ENCODE measurements at places on chromosomes 11 and 22. TPM values are rescaled to one million over a fixed set of nuclear protein-coding genes. Genes with fewer than 3 reads are reported as not detected.

Gene SLC22A6
- not detected for total RNA-seq

Gene HEPN1
- total RNA-seq, result not detected

Gene MOGAT2
- not detected for total RNA-seq

Gene CD6
- total RNA-seq, result 308 TPM

Gene FJX1
- 0.09 TPM for total RNA-seq

Gene TYR
- total RNA-seq, result not detected

- H3K4me3 ChIP-seq, result no peak overlapping the region
- H3K27me3 ChIP-seq, result peaks cover 3% of the 10 kb centered on the region
- no peaks in the 10 kb centered on the region for H3K4me1 ChIP-seq
- H3K27ac ChIP-seq, result no peak overlapping the region
- no peaks in the 10 kb centered on the region for H3K36me3 ChIP-seq
These were observed 81.4 kb downstream of the WNT7B start for GRCh38 chr22:45895436-45896152.

GRCh38 chr11:120197977-120198376, 12.9 kb upstream of the OAF start:
- no peak overlapping the region for H3K4me3 ChIP-seq
- DNase-seq, result no peak
- H3K27ac ChIP-seq, result no peak overlapping the region
- H3K27me3 ChIP-seq, result peaks cover 7% of the 10 kb centered on the region

- no peak for DNase-seq
- no peaks in the 10 kb centered on the region for H3K4me1 ChIP-seq
- peaks cover 8% of the 10 kb centered on the region for H3K27me3 ChIP-seq
- H3K27ac ChIP-seq, result no peak overlapping the region
- H3K36me3 ChIP-seq, result no peaks in the 10 kb centered on the region
- H3K4me3 ChIP-seq, result no peak overlapping the region
These were observed 18.5 kb upstream of the MPPED1 start for GRCh38 chr22:43393132-43393843.

- H3K27me3 ChIP-seq, result no peaks in the 10 kb centered on the region
- peak overlapping the region; percentile 46 for H3K4me3 ChIP-seq
- peak; percentile 24 for DNase-seq
- peaks cover 45% of the 10 kb centered on the region for H3K4me1 ChIP-seq
- peak overlapping the region; percentile 79 for H3K27ac ChIP-seq
These were observed 3.9 kb downstream of the MYEOV start for GRCh38 chr11:69297787-69298266.

DNA sequence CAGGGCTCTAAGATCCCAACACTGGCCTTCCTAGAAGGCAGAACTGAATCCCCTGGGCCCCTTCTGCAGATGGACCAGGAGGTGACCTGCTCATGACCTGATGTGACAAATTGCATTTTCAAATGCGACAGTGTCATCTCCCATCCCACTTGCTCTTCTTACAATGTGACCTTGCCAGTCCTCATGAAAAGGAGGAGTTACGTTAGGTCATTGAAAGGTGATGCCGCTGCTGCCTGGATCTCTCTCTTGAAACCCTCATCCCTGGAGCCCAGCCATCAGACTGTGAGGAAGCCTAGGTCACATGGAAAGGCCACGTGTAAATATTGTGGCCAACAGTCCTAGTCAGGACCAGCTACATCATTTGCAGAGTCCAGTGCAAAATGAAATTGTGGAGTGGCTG, 5.7 kb upstream of the C1QTNF4 start:
- no peak for DNase-seq
- peaks cover 5% of the 10 kb centered on the region for H3K27me3 ChIP-seq
- H3K36me3 ChIP-seq, result no peaks in the 10 kb centered on the region
- no peak overlapping the region for H3K27ac ChIP-seq

DNA sequence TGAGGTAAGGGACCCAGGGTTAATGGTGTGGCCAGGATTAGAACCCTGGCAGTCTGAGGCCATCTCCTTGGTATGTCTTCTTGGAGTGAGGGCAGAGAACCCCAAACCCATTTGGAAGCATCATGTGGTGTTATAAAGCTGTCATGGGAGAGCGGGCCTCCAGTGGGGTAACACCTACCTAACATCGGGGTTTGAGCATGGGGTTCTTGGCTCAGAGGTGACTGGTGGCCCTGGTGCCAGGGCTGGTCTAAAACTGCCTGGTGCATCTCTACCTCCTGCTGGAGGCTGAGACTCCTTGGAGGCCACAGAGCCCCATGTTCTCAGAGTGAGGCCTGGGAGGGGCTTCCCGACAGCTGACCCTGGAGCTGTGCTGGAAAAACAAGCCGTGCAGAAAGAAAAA, 4.5 kb downstream of the PRDM11 start:
- no peaks in the 10 kb centered on the region for H3K36me3 ChIP-seq
- H3K27ac ChIP-seq, result no peak overlapping the region
- peaks cover 14% of the 10 kb centered on the region for H3K27me3 ChIP-seq
- H3K4me1 ChIP-seq, result peaks cover 7% of the 10 kb centered on the region

DNA sequence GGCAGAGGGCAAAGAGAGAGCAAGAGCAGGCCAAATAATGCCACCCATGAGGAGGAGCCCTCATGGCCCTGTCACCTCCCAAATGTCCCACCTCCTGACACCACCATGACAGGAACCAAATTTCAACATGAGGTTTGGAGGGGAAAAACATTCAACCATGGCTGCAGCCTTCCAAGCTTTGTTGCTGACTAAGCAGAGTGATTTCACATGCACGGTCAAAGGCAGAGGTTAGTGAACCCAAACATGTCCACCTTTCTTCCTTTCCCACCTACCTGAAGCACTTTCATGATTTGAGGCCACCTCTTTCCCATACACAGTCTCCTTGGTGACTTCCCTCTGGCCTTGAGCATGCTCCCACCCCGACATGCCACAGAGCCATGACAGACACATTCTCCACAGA, 89.7 kb downstream of the C11orf91 start:
- H3K27ac ChIP-seq, result no peak overlapping the region
- H3K27me3 ChIP-seq, result peaks cover 2% of the 10 kb centered on the region
- no peaks in the 10 kb centered on the region for H3K36me3 ChIP-seq
- no peak for DNase-seq
- H3K4me1 ChIP-seq, result no peaks in the 10 kb centered on the region
- no peak overlapping the region for H3K4me3 ChIP-seq

DNA sequence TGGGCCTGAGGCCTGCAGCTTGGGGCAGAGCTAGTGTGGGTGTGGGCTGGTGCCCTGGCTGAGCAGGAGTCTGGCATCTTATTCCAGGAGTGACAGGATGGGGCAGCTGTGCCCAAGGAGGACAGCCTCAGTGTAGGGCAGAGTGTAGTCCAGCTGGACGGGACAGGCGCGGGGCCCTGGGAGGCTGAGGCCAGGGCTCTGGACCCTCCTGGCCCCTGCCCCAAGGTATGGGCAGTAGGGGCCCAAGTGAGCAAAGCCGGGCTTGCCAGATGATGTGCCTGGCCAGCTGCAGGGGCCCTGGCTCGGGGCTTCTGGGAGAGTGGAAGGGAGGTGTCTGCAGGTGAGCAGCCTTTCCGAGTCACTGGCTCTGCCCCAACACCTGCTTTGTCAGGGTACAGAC, 1190.9 kb downstream of the BRD1 start:
- H3K4me3 ChIP-seq, result no peak overlapping the region
- H3K36me3 ChIP-seq, result no peaks in the 10 kb centered on the region
- no peaks in the 10 kb centered on the region for H3K27me3 ChIP-seq

DNA sequence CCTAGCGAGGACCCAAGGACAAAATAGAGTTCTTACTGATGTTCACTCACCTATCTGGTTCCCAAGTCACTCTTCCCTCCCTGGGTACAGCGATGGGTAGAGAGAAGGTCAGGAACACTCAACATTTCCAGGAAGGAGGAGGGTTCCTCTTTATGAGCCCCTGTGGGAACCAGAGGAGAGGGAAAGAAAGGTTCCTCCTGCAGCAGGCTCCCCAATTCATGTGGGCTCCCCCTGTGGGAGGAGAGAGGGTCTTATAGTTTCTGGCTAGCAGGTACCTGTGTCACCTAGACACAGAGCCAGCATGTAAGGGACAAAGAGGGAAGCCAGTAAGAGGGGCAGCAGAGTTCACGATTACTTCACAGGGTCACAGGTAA, 93.5 kb downstream of the DBX1 start:
- no peak overlapping the region for H3K4me3 ChIP-seq
- DNase-seq, result no peak
- peaks cover under 1% of the 10 kb centered on the region for H3K27me3 ChIP-seq
- H3K27ac ChIP-seq, result no peak overlapping the region

DNA sequence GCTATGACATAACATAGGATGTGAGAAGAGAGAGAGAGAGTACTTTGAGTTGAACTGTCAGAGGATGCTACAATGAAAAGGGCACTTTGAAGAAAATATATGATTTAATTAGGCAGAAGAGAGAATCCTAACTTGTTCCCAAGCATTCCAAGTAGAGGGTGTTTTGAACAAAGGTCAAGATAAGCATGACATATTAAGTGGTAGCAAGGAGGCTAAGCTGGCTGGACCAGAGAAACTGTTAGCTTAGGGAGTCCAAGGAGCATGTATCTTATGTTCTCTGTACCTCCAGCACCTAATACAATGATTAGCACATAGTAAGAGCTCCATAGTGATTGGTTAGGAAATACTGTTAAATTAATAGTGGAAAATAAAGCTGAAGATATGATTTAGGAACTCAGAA, 479.6 kb downstream of the TMEM135 start:
- DNase-seq, result no peak
- no peaks in the 10 kb centered on the region for H3K36me3 ChIP-seq
- H3K27ac ChIP-seq, result no peak overlapping the region

GRCh38 chr11:767238-767637, 10.0 kb downstream of the GATD1 start:
- no peak overlapping the region for H3K4me3 ChIP-seq
- H3K4me1 ChIP-seq, result peaks cover 4% of the 10 kb centered on the region
- H3K27ac ChIP-seq, result no peak overlapping the region
- H3K27me3 ChIP-seq, result no peaks in the 10 kb centered on the region

GRCh38 chr11:100675115-100675650, 11.9 kb upstream of the ARHGAP42 start:
- no peaks in the 10 kb centered on the region for H3K27me3 ChIP-seq
- no peak for DNase-seq
- no peak overlapping the region for H3K27ac ChIP-seq
- no peaks in the 10 kb centered on the region for H3K4me1 ChIP-seq

DNA sequence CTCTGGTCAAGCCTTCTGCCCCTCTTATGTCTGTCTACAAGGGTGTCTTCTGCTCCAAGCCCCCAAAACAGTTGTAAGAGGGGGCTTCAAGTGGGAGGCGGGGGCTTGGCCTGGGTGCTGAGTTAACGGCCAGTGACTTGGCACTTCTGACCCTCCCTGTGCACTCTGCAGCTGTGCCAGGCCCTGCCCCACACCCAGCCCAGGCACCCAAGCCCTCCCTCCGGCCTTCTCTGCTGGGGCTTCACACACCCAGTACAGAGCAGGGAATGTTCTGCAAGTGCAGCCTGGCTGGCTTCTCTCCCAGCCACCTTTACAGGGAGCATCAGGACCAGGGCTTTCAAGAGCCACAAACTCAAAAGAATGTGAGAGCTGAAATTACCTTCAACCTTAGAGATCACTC, 3.8 kb downstream of the TMEM121B start:
- H3K27ac ChIP-seq, result no peak overlapping the region
- H3K36me3 ChIP-seq, result peaks cover 4% of the 10 kb centered on the region

DNA sequence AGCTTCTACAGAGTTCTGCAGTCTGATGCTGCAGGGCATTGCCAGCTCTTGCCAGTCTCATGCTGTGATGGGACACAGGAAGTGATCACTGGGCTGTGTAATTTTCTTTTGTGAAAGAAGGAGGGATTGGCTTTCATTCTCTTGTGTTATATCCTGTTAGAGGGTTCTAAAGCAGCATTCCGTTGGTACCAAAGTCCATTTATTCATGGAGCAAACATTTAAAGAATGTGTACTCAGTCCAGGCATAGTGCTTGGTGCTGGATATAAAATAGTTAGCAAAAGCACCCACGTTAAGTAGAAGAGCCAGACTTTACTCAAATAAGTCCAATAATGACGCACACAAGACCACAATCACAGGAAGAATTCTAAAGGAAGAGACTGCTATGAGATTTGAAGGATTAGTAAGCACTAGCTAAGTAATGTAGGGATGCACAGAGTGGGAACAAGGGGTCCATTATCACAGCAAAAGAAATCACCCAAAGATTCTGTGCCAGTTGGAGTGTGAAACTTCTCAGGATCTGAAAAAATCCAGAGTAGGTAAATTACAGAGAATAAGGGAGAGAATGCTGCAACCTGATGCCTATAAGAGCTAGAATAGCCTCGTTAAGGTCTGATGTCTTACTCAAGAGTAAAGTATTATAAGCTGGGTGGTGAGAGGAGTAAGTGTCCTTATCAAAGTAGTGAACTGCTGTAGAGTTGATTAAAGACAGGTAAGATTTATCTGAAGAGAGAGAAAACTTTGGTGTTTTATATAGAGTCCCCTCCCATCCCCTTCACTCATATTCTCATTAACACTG, 728.3 kb downstream of the METTL15 start:
- no peaks in the 10 kb centered on the region for H3K4me1 ChIP-seq
- no peak overlapping the region for H3K4me3 ChIP-seq
- no peaks in the 10 kb centered on the region for H3K36me3 ChIP-seq
- H3K27ac ChIP-seq, result no peak overlapping the region
- DNase-seq, result no peak
- no peaks in the 10 kb centered on the region for H3K27me3 ChIP-seq

DNA sequence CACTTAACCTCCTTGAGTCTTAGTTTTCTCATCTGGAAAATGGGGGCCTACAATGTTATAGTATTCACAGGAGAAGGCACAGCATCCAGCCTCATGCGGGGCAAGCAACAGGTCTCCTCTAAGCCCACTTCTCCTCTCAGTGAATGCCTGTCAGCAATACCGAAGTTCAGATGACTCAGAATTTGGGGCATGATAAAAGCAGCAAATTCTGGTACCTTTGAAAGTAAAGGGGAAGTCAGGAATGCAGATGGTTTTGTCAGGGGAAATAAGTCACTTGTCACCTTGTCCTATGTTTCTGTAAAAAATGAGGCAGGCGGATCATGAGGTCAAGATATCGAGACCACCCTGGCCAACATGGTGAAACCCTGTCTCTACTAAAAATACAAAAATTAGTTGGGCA, 350.2 kb downstream of the LARGE1 start:
- no peaks in the 10 kb centered on the region for H3K27me3 ChIP-seq
- no peak overlapping the region for H3K27ac ChIP-seq
- no peak for DNase-seq
- H3K36me3 ChIP-seq, result no peaks in the 10 kb centered on the region
- H3K4me3 ChIP-seq, result no peak overlapping the region

DNA sequence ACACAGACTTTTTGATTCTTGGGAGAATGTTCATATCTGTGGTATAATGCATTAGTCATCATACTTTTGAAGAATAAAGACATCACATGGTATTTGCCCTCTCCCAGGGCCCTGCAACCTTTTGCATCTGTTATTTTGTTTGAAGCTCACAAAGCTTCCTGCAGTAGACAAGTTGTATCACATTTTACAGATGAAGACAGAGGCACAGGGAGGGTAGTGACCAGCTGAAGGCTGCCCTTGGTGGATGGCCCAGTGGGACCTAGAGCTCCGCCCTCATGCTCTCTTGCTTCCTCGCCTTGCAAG, 66.4 kb downstream of the UBASH3B start:
- peaks cover 13% of the 10 kb centered on the region for H3K27me3 ChIP-seq
- no peaks in the 10 kb centered on the region for H3K36me3 ChIP-seq
- peak overlapping the region; percentile 21 for H3K27ac ChIP-seq
- H3K4me1 ChIP-seq, result peaks cover 60% of the 10 kb centered on the region
- no peak for DNase-seq

Measured in activated T-helper 2 cell treated with anti-CD3 and anti-CD28 coated beads, Interferon-gamma antibody, Interleukin-2, Interleukin-4, amounts not matched to agents 10 μg/mL and 5 μg/mL and 100 μg/mL, durations not matched to agents 14 hours and 24 hours and 36 hours (primary cell).